Fibroblast of villous mesenchyme (primary cell): ENCODE measurements at places on chromosomes 16 and 17. TPM values are rescaled to one million over a fixed set of nuclear protein-coding genes. Genes with fewer than 3 reads are reported as not detected.

Gene FOXC2
- total RNA-seq = 0.64 TPM in 1 of 2 replicates, not detected in the other

Gene ALOX15B
- not detected in 2 replicates for total RNA-seq

Gene KRT20
- total RNA-seq = not detected in 2 replicates

Gene KRT34
- total RNA-seq = 26.7 and 28.9 TPM in 2 replicates

DNA sequence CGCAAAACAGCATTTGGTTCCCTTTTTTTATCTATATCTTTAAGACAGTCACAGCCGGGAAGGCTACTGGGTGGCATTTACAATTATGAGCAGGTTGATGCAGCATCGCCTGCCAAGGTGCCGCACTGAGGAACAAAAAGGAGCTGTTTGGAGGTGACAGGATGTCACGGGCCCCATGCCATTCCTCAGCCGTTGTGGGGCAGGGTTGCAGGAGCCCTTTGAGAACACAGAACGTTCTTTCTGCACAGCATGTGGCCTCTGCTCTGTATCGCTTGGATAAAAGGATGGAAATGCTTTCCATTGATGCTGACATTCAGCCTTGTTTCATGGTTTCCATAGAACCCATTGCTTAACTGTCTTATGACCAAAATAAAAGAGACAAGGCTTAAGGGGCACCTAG, 141.9 kb upstream of the CDH5 start:
- DNase-seq = no peak

- no peak for DNase-seq
These were observed 19.0 kb upstream of the JPT2 start for GRCh38 chr16:1659031-1659430.

- DNase-seq = peak; percentile 27
These were observed 536 bp downstream of the SLC38A10 start for GRCh38 chr17:81294512-81295030.

DNA sequence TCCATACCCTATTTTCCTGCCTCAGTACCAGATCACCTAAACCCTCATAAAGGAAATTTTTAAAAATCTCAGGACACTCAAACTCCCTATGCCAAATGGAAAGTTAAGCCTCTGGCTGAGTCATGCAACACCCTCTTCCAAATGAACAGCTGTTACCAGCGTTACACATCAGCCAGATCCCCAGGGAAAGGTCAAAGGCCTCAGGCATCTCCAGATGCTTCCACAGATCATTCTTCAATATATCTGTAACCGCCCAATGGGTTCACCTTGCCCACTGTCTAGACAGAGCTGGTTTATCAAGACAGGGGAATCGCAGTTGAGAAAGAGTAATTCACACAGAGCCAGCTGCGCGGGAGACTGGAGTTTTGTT, 29.1 kb upstream of the SHCBP1 start:
- peak; percentile 97 for DNase-seq

- no peak for DNase-seq
These were observed 5.2 kb upstream of the RPL13 start for GRCh38 chr16:89555265-89555664.

DNA sequence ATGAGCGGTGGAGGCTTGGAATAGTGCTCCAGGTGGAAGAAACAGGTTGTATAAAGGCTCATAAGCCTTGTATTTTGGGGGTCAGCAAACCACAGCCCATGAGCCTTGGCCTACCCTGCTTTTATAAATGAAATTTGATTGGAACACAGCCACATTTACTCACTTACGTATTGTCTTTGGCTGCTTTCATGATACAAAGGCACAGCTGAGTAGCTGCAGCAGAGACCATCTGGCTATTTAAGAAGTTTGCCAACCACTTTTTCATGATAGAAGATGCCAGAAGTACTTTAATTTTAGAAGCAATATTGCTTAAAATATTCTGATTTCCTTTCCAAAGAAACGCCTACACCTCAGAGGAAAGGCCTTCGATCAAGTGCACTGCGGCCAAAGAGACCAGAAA, 73.8 kb downstream of the C17orf58 start:
- DNase-seq = no peak

GRCh38 chr17:48760411-48760810, 31.9 kb upstream of the HOXB13 start:
- no peak for DNase-seq

DNA sequence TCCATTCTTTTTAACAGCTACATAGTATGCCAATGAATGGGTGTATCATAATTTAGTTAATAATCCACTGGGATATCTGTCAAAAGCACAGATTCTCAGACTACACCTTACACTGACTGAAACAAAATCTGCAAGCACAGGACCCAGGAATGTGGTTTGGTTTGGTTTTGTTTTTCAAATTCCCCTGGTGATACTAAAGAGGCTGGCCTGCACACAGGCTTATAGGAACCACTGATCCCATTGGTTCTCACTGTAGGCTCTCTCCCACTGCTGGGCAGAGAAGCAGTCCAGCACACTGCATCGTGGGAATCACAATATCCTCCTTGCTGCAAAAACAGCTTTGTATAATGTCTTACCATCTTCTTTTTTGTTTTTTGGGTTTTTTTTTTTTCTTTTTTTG, 67.1 kb downstream of the TEX14 start:
- no peak for DNase-seq

GRCh38 chr16:10961231-10961630, 16.9 kb downstream of the CLEC16A start:
- DNase-seq = peak; percentile 87

DNA sequence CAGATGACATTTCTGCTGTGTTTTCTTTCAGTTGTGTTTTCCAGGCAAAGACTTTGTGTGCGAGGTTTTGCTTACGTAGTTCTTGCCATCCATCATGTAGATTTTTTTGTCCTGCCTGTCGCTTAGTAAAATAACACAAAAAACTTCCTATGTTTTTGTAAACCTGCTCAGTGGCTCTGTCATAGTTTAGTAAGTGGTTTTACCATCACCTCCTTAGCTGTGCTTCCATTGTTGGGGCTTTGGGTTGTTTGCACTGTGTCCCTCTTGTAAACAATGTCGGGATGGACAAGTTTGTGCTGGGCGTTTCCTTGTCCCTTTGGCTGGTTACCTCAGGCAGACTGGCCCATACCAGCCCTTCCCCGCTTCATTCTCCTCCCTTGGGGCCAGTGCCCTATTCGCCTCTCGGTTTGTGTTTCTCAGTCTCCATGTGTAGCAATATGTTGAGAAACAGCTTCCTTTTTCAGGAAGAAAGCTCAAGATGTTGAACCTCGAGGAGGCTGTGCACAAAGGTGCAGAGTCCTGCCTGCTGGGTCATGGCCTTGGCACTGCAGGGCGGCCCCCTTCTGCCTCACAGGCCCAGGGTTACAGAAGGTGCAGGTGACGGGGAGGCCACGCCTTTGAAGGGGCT, 74.6 kb downstream of the KSR1 start:
- DNase-seq = peak; percentile 79

DNA sequence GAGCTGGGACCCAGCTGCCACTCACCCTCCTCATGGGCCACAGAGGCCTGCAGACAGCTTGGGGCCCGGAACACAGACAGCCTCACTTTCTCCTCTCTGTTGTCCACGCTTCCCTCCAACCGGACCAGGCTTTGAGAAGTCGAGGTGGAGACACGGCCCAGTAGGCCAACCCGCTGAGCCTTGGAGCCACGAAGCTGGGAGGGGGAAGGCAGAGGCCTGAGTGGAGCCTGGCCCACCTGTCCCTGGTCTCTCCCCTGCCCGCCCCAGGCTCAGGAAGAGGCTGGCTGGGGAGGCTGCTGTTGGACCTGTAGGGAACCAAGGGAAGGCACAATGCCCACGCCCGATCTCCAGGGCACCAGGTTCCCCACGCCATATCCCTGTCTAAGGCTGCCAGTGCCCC, 48.1 kb downstream of the RMI2 start:
- no peak for DNase-seq
